ENCODE measurements at places on chromosomes 12 and 14.

- DNase-seq: no peak
Observed at GRCh38 chr14:32405856-32406255, 76.8 kb downstream of the AKAP6 start.

GRCh38 chr14:76088771-76089571, 62.8 kb upstream of the GPATCH2L start:
- no peak for DNase-seq

- no peak for DNase-seq
Observed at GRCh38 chr12:125166041-125166440, 100.8 kb downstream of the AACS start.

DNA sequence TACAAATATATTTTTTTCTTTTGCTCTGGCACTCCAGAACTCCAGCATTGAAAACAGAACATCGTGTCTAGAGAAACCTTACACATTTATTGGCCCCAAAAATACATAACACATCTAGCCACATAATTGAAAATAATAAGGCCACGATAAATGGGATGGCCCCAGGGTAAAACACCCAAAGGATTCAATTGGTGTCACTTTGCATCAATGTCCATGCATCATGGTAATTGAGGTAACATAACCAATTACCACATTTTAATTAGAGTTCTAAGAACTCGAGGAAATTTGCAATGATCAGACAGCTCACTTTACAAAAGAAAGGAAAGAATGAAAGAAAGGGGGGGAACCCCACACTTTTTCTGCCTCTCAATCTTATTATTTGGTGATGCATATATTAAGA, 151.8 kb upstream of the NPAS3 start:
- no peak for DNase-seq

GRCh38 chr12:7125632-7126227, 3.0 kb downstream of the RBP5 start:
- DNase-seq: no peak

- no peak for DNase-seq
Observed at GRCh38 chr14:31582286-31582691, 21.1 kb downstream of the NUBPL start.

DNA sequence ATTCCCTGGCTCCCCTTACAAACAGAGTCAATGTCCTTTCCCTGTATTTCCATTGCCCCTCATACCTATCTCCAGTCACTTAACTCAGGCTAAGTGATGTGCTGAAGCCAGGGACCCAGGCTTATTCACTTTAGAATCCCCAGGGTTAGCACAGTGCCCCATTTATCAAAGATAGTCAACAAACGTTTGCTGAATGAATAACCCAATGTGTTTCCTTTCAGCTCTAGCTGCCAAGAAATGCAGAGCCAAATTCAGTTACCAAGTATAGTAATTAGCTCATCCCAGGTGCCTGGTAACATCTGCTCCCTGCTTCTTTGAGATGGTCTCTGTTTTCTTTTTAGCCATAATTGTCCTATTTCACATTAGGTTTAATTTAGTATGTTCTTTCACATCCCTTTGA, 189.5 kb downstream of the PHLDA1 start:
- DNase-seq: no peak

DNA sequence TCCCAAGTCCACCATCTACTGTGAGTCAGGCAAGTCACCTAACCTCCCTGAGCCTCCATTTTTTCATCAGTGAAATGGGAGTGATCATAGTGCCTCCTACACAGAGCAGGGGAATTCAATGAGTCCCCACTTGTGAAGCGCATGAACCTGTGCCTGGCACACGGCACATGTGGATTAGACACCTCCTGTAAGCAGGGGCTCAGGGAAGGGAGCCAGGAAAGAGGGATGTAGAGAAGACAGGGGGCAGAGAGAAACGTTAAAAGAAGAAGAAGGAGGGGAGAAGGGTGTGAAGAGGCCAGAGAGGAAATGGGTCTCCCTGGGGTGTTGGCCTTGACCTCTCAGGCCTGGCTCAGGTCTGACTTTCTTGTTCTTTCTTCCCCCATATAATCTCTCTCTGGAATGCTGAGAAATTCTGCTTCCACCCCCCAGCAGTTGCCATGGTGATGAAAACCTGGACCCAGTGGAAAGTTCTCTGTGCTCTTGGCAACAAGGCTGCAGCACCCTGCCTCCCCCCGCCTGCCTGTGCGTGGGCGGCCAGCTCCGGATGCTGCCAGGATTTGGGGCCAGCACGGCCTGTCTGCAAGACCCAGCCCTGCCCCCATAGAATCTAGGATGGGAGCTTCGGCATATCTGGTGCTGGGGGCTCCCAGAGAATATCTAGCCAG, 94.5 kb downstream of the CALM1 start:
- DNase-seq: no peak

DNA sequence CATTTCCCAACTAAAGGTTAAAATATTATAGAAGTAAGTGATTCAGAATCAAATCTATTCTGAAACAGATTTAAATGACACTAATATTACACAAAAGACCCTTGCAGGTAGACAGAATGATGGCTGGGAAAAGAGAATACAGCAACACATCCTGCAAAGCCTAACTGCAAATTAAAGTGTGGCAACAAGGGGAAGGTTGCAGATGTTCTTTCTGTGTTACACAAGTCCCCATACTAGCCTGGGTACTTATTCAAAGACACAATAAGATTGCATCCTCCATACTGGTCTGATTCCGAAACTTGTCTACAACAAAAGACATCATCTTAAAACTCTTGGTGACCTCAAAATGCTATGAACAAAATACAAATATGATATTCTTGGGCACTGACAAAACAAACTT, 50.5 kb downstream of the R3HDM2 start:
- no peak for DNase-seq

GRCh38 chr12:53241623-53242412, 9.8 kb upstream of the RARG start:
- no peak for DNase-seq

- DNase-seq: peak; percentile 74
Observed at GRCh38 chr12:14239350-14239934, 126.0 kb upstream of the ATF7IP start.

GRCh38 chr14:68811171-68811570, 18.3 kb upstream of the ZFP36L1 start:
- DNase-seq: no peak

- DNase-seq: no peak
Observed at GRCh38 chr14:75539561-75540478, 17.6 kb downstream of the BATF start.

DNA sequence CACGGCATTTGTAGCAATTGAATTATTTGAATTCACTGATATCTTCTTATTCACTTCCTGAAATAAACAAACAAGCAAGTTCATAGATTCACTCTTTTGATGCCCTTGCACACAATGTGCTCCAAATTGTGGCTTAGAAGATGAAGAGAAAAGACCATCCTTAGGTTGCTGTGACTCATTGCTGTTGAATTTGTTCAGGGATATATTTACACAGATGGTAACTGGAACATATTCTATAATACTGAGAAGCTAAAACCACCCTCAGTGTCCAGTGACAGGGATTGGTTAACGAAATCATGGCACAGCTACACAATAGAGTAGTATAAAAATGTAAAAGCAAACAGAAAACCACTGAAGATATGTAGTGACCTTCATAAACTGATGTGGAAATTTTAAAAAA, 3.1 kb downstream of the PRB4 start:
- no peak for DNase-seq

- DNase-seq: no peak
Observed at GRCh38 chr12:90173499-90174197, 465.0 kb upstream of the ATP2B1 start.

GRCh38 chr12:108637222-108637971, 3.7 kb upstream of the SELPLG start:
- no peak for DNase-seq

DNA sequence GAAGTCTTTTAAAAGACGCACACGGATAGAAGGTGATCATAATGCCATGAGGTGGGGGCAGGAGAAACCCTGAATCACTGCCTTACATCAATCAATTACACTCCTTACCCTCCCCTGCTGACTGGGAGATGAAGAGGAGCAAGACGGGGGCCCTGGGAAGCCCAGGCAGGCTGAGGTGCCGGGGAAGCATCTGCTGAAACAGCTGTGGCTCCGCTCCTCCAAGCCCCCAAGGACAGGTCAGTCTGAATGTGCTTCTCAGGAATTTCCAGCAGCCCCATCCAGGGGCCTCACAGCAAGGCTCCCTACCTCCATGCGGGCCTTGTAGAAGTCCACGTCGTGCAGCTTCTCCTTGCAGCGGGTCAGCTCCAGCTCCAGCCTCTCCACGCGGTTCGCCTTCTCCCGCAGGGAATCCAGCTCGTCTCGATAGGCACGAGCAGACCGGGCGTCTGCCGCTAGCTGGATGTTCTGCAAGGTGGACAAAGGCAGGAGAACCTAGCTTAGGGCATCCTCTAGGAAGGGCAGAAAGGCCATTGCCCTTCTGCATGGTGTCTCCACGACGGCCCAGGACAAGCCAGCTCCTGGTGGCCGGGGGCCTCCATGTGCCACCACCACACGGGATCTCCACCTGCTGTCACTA, 79.8 kb downstream of the CCDC88C start:
- DNase-seq: no peak

- DNase-seq: no peak
Observed at GRCh38 chr12:128337431-128338170, 70.6 kb downstream of the TMEM132C start.

DNA sequence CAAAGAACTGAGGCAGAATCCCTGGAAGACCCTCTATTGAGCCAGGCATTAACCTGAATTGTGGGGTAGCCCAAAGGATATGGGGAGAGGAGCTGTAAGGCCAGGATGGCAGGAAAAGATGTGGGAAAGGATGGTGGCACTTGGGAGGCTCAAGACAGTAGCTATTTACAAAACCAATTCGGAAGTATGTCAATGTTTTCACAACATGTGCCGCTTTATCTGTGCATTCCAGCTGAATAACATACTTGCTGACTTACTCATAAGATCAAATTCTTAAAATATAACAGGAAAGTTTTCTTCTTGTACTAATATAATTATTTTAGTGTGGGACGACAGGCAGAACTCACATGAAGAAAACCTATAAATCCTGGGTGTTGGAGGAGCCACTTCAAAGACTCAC, 10.6 kb downstream of the BBS10 start:
- DNase-seq: no peak

GRCh38 chr14:92607702-92608429, 94.3 kb downstream of the RIN3 start:
- DNase-seq: no peak

GRCh38 chr12:11059784-11060183, 2.3 kb downstream of the TAS2R46 start:
- no peak for DNase-seq

DNA sequence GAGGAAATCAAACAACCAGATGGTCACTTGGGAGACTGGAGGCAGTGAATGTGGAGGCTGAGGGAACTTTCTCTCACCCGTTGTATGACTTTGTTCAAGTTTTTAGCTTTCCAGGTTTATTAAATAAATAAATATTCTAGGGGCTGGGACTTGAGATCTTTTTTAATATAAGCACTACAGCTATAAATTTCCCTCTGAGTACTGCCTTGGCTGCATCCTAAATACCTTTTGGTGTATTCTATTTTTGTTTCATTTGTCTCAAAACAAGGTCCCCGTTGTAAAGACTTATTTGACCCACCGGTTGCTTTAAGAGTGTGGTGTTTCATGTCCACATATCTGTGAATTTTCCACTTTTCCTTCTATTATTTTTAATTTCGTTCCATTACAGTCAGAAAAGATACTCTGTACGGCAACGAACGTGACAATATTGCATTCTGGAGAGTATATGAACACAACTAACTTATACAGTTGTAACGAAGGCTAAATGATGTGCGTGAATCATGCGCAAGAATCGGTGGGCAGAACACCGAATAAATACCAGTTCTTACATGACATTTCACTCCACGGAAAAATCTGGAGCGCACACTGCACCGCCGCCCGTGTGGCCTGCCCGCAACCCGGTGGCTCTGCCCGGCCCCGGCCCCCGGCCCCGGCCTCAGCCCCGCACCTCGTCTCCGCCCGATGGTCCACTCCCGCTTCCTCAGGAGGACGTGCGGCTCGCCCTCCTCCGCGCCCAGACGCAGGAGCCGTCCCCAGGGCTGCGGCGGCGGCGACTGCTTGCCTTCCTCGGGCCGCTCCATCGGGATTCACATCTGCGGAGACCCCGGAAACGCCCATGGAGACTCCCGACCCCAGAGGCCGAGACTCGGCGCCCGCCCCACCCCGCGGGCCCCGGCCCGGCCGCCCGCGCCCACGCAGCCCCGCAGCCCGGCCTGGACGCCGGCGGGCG, 602 bp downstream of the CHFR start:
- DNase-seq: no peak

DNA sequence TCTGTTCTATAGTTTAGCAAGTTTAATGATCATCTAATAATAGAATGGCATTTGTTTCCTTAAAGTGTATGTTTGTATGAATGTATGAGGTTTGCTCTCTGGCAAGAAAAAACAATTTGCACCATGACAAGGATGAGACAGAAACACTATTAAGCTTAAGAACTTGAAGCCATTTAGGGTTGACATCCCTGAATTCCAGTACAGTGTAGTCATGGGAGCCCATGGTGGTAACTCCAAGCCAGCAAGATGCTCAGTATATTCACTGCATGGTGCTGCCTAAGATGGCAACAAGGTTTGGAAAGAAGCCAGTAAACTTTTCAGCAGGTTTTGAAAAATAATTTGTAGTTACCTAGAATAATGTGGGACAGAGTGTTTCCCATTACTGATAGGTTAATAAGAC, 158.6 kb downstream of the PRIMA1 start:
- no peak for DNase-seq

DNA sequence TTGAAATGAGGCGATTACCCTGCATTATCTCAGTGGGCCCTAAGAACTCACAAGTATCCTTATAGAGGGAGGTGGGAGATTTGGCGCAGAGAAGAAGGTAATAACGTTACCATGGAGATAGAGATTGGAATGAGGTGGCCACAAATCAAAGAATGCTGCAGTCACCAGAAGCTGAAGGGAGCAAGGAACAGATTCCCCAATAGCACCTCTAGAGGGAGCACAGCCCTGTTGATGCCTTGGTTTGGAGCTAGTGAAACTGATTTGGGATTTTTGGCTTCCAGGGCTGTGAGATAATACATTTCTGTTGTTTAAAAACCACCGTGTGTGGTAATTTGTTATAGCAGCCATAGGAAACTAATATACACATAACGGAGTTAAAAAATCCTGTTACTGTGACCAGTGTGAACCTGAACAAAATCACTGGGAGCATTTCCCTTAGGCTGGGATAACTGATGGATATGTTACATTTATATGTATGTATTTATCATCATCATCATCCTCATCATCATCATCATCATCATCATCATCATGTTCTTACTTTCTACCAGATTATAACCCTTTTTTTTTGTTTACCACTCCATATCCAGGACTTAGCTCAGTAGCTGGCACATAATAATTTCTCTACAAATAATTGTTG, 100.3 kb downstream of the LIN7A start:
- peak; percentile 11 for DNase-seq

GRCh38 chr12:122835750-122836026, 431 bp downstream of the HIP1R start:
- DNase-seq: no peak

GRCh38 chr12:6827437-6827911, 733 bp upstream of the P3H3 start:
- DNase-seq: peak; percentile 66

All from Jurkat, Clone E6-1 (cell line).